ENCODE measurements at places on chromosomes 3 and 15.

DNA sequence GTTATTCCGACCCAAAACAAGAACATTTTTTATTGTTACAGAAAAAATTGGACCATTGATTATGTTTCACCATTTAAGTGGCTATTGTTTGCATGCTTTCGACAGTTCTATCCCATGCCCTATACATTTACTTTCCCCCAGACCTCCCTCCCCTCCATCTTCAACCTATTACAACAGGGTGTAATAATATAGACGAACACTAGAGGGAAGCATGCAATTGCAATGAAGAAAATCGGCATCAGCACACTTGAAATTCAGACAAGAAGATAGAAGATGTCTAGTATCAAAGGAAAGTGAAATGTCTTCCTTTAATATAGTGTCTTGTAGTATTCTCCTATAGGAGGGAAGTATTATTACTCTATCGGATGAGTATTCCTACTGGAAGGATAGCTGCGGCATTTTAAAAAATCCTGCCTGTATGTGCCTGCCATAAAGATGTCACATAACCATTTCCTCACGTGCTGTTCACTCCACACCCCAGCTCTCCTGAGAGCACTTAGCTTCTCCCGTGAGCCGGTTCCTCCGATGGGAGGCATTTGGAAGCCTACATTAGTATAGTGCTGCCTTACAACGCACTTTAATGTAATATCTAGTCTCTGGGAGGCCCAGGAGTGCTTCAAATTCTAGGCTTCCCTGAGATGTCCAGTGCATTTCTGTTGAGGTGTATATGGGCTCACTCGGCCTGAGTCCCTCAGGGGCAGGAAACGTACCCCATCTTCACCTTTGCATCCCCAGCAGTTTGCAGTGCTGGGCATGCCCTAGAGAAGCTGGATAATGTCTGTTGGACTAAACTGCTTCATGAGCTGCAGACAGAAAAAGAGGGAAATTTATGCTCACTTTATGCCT, 17.8 kb upstream of the ERICH6 start:
- no peak for DNase-seq

DNA sequence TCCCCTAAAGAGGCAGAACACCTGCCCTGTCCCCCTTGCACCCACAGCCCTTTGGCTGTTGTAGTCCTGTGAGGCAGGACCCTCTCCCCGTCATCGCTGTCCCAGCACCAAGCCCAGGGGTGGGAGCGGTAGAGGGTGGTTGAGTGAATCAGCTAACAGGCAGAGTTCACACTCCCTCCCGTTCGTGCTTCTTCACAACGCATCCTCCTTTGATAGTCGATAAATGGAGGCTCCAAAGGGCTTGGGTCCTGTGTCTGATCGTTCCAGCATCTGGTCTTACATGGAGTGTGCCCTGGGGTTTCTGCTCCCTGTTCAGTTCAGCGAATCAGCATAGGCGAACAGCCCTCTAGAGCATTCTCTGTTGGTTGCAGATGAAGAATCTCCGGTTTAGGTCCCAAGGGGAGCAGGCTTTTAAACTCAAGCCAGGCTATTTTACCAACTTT, 820 bp upstream of the HMCES start:
- no peak for DNase-seq

- no peak for DNase-seq
These were observed 54.4 kb upstream of the HEG1 start for GRCh38 chr3:125110016-125110875.

DNA sequence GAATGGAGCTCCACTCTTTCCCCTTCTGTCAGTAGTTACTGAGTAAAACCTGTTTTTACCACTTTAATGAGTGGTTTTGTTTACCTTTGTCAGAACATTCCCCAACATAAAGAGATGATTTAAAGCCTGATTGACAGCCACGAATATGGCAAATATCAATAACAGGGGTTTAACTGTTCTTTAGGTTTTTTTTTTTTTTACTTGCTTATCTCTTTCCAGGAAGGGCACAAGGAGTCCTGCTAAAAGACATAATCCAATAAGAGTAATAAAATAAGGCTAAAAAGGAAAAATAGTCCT, 11.5 kb upstream of the UBE2Q2 start:
- no peak for DNase-seq

- DNase-seq = no peak
These were observed 82.2 kb upstream of the GOLGA8B start for GRCh38 chr15:34665498-34666116.

DNA sequence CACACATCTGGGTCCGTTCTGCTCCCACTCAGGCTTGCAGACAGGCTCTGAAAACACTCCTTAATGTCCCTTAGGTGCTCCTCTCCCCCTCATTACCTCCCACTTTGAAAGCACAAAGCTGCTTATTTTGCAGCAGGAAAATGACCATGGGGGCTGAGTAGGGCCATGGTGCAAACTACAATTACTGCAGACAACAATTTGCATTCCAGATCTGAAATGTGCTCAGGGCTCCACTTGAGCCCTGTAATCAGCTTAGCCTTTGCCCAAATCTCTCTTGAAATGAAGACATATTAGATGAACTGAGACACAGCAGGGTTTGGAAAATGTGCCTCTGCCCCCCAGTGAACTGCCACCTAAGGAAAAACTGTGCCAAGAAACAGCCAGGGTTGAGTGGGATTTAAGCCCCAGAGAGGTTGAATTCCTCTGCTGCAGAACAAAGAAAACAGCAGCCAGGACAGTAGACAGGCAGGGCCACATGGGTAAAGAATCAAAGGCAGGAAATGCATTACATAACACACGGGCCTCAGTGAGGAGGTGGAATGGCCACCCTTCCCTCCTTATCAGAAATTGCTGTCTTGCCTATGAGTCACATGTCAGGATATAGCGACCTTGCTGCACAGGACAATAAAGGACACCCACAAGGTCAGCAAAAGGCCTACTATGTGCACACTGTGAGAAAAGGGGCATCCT, 126.8 kb upstream of the ARHGEF3 start:
- DNase-seq = no peak

- no peak for DNase-seq
These were observed 103.0 kb downstream of the ISL2 start for GRCh38 chr15:76439542-76439941.

GRCh38 chr3:139771331-139771730, 93.6 kb upstream of the NMNAT3 start:
- no peak for DNase-seq

DNA sequence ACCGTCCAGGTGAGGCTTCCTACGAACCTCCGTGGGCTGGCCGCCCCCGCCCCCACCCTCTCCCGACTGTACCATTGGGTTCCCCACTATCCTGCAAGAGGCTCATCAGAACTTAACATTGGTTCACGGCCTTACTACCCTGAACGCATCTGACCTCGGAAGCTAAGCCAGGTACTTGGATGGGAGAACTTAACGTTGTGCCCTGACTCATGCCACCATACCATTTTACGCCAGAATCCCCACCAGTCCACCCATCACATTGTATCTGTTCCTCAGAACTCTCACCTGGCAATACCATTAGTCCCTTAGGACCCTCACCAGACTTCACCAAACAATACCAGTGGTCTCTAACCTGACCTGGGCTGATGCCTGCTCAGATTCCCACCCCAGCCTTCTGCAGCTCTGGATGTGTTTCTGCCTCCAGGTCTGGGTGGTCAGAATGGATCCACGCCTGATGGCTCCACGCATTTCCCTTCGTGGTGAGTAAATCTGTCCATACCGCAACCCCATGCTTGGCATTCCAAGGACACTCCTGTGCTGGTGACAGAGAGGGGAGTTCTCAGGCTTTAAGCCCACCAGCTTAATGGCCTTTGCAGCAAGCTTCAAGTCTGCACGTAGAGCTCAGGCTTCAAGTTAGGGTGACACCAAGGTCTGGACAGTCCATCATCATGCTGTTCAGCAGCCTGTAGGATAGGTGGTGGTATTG, 562 bp downstream of the TCTA start:
- DNase-seq = no peak

DNA sequence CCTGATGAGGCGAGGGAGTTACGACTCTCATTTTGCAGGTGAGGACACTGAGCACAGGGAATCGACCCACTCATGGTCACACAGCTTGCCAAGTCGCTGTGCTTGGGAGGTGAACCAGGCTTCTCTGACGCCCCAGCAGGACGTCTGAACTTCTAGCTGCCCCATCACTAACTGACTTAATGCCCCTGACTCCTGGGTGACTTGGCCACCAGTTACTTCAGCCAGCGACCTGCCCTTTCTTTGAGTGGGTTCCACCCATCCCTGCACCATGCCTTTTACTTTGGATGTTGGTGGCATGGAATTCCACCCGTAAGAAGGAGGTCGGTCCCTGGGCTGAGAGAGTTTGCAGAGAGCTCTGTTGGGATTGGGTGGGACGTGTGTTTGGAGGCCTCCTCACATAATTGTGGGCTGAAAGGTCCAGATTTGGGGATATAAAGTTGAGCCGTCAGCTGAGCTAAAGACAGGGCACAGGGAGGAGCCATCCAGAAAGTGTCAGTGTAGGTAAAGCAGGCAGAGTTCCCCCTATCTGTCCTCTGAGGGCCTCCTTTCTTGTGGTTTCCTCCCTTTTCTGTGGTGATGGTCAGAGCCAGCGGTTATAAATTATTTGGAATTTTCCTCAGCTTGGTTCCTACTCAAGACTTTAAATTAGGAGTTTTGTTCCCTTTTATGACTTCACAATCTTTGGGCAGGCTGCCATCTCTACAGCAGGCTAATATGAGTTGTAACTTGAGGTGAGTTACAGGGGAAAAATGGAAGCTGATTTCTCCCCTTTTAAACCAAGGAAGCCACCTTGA, 55.0 kb downstream of the FLNB start:
- DNase-seq = no peak

DNA sequence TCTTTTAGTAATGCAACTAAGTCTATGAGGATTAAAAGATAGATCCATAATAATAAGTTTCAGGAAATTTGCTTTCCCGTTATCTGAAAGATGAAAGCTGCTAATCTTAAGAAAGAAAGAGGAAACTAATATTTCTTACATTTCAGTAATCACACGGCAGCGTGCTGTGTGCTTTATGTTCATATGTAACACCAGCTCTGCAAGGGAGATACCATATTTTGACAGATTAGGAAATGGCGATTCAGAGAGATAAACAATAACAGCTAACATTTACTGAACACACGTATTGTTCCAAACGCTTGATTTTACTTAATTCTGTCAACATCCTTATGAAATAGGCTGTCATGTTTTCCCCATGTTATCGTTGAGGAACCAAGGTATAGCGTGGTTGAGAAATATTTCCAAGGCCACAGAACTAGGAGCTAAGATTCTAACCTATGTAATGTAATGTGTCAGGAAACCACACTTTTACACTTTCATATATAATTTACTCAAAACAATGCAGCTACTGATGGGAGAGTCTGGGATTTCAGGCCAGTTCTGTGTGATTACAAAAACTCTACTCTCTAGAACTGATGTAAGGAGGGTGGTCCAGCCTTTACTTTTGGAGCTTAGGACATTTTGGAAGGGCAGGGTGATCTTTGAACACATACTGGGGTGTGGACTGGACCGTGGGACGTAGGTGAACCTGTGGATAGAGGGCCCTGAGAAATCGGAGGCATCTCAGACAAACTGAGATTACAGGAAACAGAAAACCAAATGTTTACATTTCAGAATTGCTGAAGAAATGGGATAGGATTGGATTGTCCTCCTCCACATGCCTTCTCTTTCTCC, 100.6 kb downstream of the IL1RAP start:
- no peak for DNase-seq

GRCh38 chr3:114480442-114480841, 186.6 kb downstream of the TIGIT start:
- no peak for DNase-seq

GRCh38 chr3:147381596-147381995, 24.7 kb downstream of the ZIC4 start:
- DNase-seq = no peak

DNA sequence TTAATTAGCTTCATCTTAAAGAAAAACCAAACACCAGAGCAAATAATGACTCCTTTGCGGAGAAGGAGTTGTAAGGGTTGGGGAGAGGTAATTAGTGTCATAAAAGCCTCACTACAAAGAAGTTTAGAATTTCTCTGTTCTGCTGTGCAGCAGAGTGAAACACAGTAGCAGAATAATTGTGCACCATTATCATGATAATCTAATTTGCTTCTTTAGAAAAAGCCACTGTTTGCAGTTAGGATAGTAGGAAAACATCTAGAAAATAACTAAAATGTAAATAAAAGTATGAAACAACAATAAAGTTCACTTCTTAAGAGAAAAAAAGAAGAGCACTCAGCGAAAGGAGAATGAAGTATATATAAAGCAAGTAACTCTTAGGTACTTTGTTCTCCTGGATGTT, 5.5 kb downstream of the SHOX2 start:
- DNase-seq = no peak

- DNase-seq = no peak
These were observed 2.8 kb downstream of the NISCH start for GRCh38 chr3:52458031-52458760.

- no peak for DNase-seq
These were observed 228.5 kb upstream of the MME start for GRCh38 chr3:154851644-154852043.

DNA sequence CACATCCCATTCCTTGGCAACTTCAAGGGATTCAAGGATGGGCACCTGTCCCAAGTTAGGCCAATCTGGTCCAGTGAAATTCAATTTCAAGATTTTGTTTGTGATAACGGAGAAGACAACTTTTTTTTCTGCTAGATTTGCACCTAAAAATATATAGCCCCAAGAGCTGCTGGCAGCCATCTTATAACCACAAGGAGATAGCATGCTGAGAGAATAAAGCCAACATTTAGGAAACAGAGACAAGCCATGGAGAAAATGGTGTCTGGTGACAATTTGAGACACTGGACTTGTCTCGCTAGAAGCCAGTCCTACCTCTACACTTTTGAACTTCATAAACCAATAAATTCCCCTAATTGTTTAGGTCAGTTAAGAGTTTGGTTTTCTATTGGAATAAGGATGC, 5.4 kb downstream of the PARL start:
- no peak for DNase-seq

- DNase-seq = no peak
These were observed 47.2 kb upstream of the SMAD6 start for GRCh38 chr15:66654739-66655375.

- DNase-seq = peak; percentile 11
These were observed 995 bp upstream of the LRRK1 start for GRCh38 chr15:100918034-100918689.

GRCh38 chr3:152830245-152830644, 4.7 kb upstream of the P2RY1 start:
- no peak for DNase-seq

DNA sequence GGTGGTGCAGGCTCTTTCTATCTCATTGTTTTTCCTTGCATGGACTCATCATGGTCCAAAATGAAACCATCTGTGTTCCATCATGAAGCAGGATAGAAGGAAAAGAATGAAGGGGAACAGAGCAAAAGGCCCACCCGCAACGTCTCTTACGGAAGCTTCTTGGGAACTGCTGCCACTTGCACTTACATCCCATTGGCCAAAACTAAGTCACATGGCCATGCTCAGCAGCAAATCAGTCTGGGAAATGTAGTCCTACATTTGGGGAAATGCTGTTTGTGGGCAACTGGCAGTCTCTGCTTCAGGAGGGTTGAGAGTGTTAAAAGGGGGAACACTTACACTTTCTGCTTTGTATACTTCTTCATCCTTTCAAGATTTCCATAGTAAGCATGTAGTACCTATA, 191.6 kb downstream of the SV2B start:
- no peak for DNase-seq
